ENCODE measurements at places on chromosomes 3 and 15. TPM values are rescaled to one million over a fixed set of nuclear protein-coding genes. Genes with fewer than 3 reads are reported as not detected.

Gene SNTN
- not detected for total RNA-seq

Gene PLA2G4E
- total RNA-seq: 0.34 TPM

Gene EOMES
- total RNA-seq: 0.16 TPM

Gene GALNT15
- 15.5 TPM for total RNA-seq

DNA sequence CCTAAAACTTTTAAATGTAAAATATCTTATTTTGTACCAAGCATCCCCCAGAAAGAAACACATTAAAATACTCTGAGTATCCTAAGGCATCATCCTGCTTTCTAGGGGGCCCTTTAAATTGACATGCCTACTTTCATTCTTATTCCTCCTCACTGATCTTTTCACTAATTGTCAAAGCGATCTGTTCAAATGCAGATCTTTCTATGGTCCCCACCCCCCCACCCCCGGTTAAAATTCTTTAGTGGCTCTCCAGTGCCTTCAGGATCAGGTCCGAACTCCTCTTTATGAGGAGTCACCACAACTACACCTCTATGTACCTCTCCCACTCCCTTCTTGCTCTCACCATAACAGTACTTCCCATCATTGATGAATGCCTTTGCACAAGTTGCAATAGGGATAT is 19.2 kb upstream of the TFDP2 start:
- no peak for DNase-seq

DNA sequence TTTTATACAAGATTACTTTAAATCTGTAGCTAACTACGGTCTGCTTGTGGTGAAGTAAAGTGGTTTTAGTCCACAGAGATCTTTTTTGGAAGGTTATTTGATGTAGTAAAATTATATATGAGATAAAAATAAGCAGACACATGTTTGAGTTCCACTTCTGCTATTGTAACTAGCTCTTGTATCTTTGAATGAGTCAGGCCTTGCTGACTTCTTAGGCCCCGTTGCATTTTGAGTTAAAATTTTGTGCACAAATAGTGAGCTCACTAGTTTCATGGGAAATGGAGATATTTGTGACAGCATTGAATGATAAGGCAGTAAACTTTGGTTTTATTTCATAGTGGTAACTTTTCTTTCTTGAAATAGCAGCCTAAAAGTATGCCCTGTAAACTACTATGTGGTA is 42.6 kb downstream of the ARIH1 start:
- no peak for DNase-seq

DNA sequence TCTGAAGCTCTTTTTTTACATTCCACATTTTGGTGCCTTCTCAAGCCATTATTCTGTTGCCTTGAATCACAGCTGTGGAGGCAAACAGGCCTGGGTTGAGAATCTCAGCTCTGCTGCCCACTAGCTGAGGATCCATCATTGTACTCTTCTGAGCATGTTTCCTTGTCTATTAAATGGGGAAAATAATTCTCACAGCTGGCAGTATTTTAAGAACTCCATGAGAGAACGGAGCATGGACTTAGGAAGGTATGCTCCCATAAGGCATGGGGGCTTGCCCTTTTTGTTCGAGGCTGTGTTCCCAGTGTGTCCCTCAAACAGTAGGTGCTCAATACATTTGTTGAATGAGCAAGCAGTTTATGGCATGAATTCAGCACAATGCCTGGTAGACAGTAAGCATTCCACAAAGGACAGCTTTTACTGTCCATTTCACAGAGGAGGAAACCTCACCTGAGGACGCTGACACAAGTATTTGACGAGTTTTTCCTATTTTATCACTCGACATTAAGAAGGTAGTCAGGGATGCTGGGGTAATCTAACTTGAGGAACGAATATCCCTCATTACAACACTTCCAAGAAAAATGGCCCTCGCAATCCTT is 2.1 kb upstream of the PTPRG start:
- DNase-seq: no peak
